DMS79 (cell line): ENCODE measurements at places on chromosomes 16 and 17.

DNA sequence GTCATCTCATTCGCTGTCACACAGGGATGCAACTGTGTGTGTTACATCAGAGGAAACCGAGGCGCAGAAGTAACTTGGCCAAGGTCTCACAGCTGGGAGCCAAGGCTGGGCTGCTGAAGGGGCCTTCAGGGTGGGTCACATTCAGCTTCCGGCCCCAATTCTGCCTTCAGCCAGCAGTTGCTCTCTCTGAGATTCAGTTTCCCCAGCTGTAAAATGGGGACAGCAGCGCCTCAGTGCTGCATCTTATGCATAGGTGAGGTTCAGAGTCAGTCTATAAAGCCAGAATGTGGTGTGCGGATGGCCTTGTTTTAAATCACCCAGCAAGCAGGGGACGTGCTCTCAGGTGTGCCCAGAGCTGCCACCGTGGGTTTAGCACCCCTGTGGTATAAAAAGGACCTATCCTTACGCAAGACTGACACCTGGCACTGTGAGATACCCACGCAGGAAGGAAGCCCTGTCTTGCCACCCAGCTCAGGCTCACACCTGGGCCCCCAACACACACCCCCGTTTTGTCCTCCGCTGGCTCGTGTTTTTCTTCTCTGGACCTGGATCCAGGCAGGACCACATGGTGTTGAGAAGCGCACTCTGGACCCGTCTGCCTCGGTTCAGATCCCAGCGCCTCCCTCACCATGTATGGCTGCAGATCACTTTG, 94.6 kb upstream of the GSE1 start:
- no peak for DNase-seq

GRCh38 chr17:20948984-20949777, 93.6 kb downstream of the USP22 start:
- DNase-seq, result no peak

DNA sequence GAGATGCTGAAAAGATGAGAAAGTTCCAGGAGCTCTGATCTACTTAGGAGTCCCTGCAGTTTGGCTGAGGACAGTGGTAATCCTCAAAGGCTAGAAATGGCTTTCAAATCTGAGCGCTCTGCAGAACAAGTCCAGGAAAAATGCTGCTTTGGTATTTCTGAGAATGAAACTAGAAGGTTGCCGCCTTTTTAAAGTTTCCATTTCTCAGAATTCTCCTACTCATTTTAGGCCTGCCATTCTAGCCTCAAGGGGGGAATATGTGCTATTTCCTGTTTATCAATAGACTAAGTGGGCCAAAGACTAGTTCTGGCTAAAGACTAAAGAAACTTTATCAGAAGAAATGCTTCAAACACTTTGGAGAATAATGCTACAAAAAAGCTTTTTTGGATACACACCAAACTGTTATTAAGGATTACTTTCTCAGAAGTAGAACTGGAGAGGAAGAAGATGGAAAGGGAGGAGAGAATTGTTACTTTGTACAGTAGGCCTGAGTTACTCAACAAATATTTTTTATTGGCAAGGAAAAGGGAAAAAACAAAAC, at the start of gene SLFN12L:
SLFN12L (minus strand) TSS at position 78 of the 541 bp plus-strand sequence. CDS start 15,314 bp downstream, outside the sequence.
- no peak for DNase-seq

- peak; percentile 42 for DNase-seq
These were observed 3.4 kb upstream of the HOXB5 start for GRCh38 chr17:48596735-48597527.

DNA sequence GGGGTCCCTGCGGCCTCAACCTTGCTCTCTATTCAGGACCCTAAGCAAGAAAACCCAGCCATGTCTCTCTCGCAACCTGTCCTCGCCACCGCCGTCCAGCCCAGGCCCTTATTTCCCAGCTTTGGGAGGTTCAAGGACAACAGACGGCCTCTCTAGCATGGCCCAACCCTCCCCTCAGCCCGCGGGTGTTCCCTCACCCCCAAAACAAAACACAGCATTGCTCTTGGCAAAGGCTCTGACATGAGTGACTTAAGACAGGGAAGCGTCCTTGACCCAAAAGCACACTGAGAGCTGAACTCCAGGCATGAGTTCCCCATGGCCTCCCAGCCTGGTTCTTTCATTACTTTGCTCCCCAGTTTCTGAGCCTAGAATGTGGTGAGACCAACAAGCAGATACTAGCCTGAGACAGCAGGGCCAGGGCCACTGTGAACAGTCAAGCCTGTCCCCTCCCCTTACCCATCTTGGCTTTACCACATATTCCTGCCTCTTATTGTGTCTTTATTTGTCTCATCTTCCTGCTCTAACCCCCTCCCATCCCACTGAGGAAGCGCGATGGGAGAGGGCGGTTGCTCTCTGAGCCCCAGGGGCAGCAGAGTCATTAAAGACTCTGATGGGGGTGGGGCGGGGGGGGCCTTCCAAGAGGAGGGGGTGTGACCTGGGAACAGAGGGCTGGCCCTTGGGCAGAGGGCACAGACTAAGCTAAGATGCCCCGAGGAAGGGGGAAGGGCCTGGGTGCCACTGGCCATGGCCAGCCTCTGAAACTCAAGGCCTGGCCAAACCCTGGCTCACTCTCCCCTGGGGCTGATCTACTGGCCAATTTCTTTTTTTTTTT, 11.8 kb downstream of the SREBF1 start:
- DNase-seq, result no peak

GRCh38 chr16:11611871-11612664, 25.3 kb upstream of the LITAF start:
- DNase-seq, result no peak

DNA sequence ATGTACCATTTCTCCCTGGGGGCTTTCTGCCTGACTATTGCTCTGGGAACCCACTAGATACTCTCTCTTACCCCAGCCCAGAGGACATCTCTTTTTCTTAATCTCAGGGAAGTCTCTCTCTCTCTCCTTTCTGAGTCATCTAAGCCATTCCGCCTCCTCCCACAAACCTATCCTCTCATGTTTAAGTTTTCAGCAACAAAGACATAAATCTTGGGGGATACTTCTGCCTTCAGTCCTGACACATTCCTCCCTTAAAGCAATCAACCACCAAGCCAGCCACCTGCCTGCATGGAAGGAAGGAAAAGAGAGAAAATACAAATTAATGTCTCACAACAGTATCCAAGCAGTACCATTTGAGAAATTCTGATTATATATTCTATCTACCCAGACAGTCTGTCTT, 128.8 kb downstream of the HS3ST2 start:
- DNase-seq, result no peak

DNA sequence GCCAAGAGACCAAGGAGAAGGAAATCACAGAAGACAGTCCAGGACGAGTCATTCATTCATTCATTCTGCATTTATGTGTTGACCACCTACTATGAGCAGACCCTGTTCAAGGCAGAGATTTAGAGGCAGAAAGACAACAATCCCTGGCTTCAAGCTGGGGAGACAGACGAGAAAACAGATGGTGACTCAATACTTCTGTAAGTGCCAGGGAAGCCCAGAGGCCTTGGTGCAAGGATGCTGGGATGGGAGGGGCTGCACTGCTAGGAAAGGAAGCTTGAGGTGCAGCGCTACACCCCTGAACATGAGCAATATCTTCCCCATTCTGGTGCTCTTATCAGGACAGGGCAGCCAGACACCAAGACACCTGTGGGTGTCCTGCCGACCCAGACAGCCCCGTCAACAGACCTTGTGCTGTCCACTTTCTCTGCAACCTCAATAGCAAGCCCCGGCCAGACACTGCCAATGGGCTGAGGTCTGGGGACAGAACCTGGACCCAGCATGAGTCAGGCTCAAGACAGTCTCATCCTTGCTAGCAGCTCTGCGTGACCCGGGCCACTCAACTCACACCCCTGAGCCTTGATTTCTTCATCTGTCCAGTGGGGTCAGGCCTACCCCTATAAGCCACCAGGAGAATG, 163.5 kb downstream of the COPRS start:
- no peak for DNase-seq

- no peak for DNase-seq
These were observed 206.7 kb downstream of the ZNF423 start for GRCh38 chr16:49649013-49649765.

- DNase-seq, result no peak
These were observed 21.4 kb downstream of the ENPP7 start for GRCh38 chr17:79752175-79752574.

- DNase-seq, result no peak
These were observed 91.1 kb downstream of the NLK start for GRCh38 chr17:28133562-28133970.

DNA sequence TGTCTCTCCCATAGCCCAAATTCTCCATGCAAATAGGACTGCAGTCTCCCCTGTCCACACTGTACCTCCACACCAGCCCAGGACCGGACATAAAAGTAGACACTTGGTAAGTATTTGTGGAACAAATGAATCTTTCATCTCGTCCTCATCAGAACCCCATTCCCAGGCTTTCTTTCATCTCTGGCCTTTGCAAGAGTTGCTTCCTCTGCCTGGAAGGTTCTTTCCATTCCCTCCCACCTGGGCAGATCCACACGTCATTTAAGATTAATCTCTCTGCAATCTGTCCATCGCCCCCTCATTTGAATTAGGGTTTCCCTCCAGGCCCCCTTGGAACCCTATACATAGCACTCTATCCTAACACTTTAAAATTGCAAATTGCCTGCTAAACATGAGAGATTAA, 3.9 kb upstream of the NXPH3 start:
- no peak for DNase-seq

- DNase-seq, result no peak
These were observed 744.7 kb upstream of the GOT2 start for GRCh38 chr16:59478838-59479237.

DNA sequence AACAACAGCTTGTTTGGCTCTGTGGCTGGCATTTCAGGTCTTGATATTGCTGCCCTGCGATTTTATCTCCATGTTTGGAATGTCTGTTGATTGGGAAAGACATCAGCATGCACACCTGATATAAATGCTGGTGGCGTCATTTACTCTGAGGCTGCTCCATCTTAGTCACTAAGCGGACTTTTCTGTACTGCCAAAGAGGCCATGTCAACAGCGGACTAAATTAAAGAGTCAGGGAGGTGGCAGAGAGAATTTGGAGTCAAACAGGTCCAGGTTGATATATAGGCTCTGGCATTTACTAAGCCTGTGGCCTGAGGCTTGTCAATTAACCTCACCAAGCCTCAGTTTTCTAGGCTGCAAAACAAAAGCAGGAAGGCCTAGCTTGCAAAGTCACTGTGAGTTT, 6.2 kb downstream of the RBFOX1 start:
- no peak for DNase-seq

GRCh38 chr16:7705885-7706284, 373.2 kb downstream of the RBFOX1 start:
- no peak for DNase-seq

- no peak for DNase-seq
These were observed 90.8 kb upstream of the COX10 start for GRCh38 chr17:13978478-13978877.
